ENCODE measurements at places on chromosomes 6 and 20.

GRCh38 chr6:108872141-108872557, 23.9 kb downstream of the ARMC2 start:
- DNase-seq, result no peak

DNA sequence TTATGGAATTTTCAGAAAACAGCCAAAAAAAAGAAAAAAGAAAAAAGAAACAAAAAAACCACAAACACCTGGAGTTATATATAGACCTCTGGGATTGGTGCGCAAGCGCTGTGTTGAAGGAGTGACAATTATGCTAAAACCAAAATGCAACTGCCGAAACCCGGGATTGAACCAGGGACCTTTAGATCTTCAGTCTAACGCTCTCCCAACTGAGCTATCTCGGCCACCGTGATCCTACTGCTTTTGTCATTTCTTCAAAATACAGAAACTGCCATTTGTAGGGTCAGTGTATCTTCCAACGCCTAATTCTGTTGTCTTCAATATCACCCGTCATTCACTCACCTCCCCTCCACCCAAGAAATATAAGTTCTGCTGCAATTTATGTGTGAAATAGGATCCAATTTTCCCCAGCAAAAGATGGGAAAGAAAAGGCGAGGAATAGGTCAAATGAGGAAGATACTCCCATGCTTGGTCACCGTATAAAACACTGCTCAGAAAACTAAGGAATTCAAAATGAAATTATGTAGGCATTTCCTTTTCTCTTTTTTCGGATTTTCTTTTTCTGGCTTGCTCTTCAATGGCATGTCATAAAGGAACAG, 116.0 kb downstream of the TRIM27 start:
- no peak for DNase-seq

GRCh38 chr6:56079751-56080540, 167.4 kb downstream of the COL21A1 start:
- no peak for DNase-seq

DNA sequence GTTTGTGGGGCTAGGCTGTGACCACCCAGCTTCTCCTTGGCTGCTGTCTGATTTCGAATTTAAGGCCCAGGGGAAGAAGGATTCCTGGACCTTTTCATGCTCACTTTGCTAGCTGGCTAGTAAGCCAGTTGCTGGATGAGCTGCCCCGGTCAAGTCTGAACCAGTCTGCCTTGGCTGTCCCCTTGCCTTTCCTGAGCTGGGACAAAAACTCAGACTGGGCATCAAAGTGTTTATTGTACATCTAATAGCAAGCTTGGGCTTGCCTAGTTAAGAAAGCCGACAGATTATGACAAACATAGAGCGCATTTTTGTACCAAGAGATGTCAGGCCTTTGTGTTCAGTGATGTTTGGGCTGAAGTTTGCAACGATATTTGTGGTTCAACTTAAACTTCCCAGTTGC, 750 bp upstream of the PAK5 start:
- DNase-seq, result no peak

DNA sequence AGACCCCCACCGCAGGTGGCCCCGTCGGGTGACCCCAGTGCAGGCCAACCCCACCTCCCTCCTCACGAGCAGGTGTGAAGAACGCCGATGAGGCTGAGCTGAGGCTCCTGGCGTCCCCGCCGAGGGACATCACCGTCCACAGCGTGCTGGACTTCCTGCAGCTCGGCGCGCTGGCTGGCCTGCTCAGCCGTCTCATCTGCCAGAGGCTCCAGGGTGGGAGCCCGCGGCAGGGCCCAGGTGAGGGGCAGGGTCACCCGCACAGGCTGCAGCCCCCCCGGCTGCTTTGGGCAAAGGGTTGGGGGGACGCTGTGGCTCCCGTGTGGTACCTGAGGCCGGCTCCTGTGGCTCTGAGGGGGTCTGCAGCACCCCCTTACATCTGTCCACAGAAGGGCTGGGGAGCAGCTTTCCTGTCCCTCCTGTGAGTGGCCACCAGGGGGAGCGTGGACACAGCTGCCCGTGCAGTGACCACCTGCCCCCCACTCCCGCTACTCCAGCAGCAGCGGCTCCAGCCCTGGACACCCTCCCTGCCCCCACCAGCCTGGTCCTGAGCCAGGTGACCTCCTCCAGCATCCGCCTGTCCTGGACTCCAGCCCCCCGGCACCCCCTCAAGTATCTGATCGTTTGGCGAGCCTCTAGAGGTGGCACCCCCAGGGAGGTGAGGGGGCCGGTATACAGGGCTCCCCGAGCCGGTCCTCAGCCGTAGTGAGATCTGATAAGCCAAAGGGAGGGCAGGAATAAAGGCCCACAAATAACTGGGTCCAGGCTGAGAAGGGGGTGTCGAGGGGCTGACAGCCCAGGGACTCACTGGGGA, 16.5 kb downstream of the COL20A1 start:
- no peak for DNase-seq

- no peak for DNase-seq
Measured at GRCh38 chr6:96907498-96907897, 9.8 kb upstream of the NDUFAF4 start.

DNA sequence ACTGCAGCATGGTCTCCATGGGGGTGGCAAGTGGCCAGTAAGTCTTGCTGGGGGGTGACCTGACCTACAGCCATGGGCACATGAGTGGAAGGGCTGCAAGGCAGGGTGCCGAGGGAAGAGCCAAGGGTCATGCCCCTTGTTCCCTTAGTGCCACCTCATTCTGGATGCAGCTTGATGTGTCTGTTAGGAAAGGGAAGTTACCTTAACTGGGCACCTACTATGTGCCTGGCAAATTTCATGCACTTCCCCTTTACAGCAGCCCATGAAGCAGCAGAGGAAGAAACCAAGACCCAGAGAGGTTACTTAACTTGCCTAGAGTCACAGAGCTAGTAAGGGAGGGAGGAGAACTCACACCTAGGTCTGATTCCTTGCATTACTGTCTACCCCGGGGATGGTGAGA, 174.0 kb downstream of the MRPL14 start:
- DNase-seq, result no peak
